ENCODE measurements at places on chromosomes 13 and 19.

DNA sequence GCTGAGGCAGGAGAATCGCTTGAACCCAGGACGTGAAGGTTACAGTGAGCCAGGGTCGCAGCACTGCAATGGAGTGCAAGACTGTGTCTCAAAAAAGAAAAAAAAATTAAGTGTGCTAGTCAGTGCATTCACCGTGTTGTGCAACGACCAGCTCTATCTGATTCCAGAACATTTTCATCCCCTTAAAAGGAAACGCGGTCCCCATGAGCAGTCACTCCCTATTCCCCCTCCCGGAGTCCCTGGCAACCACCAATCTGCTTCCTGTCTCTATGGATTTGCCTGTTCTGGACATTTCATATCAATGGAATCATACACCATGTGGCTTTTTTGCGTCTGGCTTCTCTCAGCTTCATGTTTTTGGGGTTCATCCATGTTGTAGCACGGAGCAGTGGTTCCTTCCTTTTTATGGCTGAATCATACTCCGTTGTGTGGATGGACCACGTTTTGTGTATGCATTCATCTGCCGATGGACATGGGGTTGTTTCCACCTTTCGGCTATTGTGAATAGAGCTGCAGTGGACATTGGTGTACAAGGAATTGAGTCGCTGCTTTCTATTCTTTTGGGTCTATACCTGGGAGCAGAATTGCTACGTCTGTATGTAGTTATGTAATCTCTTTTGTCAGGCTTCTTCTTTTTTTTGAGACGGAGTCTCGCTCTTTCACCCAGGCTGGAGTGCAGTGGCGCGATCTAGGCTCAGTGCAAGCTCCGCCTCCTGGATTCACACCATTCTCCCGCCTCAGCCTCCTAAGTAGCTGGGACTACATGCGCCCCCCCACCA, 19.8 kb downstream of the MYO9B start:
- DNase-seq = no peak

- no peak for DNase-seq
Measured at GRCh38 chr13:85497652-85498051, 301.6 kb downstream of the SLITRK6 start.

DNA sequence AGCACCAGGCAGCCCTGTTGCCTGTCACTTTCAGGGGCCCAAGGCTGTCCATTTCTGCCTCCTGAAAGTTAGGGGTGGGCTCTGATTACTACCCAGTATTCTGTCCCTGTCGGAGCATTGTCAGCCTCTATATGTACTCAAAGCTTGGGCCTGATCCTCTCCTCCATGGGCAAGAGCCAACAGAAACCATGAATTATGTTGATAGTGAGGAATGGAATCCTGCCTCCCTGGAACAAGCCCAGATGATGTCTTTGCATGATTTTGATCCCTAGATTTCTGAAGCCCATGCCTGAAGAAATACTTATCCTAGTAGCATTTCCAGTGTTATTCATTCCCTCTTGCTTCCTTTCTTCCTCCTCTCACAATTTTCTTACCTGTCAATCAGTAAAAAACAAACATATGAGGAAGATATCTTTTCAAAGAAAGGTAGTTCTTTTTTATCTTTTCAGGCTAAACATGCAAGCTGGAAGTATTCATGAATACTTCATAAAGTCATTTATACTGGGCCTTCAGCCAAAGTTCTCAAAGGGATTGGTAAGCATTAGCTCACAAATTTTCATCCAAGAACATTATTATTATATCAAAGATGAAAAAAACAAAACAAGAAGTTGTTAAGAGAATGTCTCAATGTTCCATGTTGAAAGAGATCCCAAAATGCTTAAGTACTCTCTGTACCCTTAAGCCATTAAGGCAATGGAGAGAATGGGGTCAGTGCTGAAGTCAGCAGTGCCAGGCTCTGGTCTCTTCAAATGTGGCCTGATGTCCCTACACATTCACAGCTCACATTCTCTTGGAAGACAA, 171.7 kb downstream of the NHLRC3 start:
- DNase-seq = no peak

- DNase-seq = no peak
Measured at GRCh38 chr19:19746286-19747213, 13.6 kb upstream of the ZNF14 start.

All from activated CD4-positive, alpha-beta memory T cell treated with anti-CD3 and anti-CD28 coated beads, Interleukin-2, amount 10 ng/mL, durations not matched to agents 7 days and 5 days (primary cell).